Lower leg skin (tissue), 4 donors: ENCODE measurements at places on chromosomes 12 and 14. TPM values are rescaled to one million over a fixed set of nuclear protein-coding genes. Genes with fewer than 3 reads are reported as not detected.

PUS7L gene
- 7.8 TPM for total RNA-seq

CD163L1 gene
- 0.51 TPM for total RNA-seq

DNA sequence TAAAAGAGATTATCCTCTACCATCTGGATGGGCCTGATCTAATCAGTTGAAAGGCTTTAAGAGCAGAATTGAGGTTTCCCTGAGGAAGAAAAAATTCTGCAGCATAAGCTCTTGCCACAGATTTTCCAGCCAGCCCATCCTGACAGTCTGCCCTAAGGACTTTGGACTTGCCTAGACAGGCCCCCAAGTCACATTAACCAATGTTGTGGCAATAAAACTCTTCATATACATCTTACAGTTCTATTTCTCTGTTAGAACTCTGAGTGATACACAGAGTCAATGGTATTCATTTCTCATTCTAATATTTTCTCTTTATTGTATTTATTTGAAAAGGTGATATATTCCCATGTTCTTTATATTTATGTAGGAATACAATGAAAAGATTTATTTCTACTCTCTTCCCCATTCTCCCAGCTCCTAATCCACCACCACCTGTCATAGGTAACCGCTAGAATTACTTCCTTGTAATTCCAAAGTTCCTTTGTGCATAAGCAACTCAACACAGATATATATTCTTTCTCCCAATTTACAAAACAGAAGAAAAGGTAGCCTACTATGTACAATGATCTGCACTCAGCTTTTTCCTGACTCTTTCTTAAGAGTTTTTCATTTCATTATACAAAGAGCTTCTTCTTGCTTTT, 182.1 kb downstream of the CAPZA3 start:
- DNase-seq = no peak

- no peak for DNase-seq
Measured at GRCh38 chr14:24613241-24613640, 3.8 kb upstream of the GZMH start.

- no peak for DNase-seq
Measured at GRCh38 chr14:96762650-96763049, 34.5 kb upstream of the VRK1 start.

- no peak for DNase-seq
Measured at GRCh38 chr12:41476499-41477439, 288.6 kb downstream of the PDZRN4 start.
